ENCODE measurements at places on chromosomes 12 and 14.

DNA sequence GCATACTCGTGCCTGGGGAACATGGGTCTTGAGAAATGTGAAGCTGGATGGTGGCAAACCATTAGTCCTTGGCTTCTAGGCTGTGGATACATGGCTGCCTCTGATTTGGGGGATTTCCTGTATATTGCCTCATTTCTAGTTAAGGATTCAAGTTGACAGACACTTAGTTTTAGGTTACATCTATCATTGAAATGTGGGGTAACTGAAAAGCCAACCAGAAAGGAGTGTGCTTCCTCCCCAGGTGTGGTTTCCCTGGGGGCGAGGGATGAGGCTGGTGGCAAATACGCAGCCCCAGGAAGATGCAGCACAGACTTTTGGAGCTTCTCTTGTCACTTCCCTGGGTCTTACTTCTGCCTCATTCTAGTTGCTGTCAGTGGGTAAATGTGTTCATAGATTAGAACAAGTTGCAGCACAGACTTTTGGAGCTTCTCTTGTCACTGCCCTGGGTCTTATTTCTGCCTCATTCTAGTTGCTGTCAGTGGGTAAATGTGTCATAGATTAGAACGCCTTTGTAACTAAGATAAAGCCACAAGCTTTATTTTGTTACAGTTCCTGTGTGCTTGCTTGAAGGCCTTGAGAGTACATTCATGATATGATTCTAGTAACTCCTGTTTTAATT lies 85.1 kb downstream of the BORCS5 start:
- DNase-seq, result no peak

GRCh38 chr14:104732355-104732804 lies 8.4 kb downstream of the ADSS1 start:
- no peak for DNase-seq

DNA sequence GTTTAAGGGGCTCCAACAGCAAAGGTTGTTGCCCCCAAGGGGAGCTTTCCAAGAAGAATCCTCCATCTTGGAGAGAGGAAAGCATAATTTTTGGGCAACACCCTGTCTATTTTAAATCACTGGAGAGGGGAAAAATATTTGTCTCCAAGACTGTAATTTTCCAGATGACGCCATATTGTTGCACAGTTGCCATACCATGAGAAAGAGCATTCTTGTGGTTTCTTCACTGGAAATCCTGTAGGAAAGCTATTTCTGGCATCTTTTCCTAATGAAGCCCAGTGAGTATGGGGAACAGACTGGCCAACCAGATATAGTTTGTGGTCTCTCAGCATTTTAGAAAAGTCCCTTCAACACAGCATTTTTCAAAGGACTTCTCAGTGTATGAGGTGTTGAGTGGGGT lies 88.1 kb upstream of the MANSC4 start:
- DNase-seq, result no peak

- DNase-seq, result peak; percentile 88
Observed at GRCh38 chr12:46825591-46826414, at the start of gene SLC38A4. SLC38A4 (minus strand) TSS chr12:46825997; CDS start chr12:46793071, 32,926 bp downstream.

- DNase-seq, result no peak
Observed at GRCh38 chr12:2118061-2118460, 65.3 kb downstream of the CACNA1C start.

DNA sequence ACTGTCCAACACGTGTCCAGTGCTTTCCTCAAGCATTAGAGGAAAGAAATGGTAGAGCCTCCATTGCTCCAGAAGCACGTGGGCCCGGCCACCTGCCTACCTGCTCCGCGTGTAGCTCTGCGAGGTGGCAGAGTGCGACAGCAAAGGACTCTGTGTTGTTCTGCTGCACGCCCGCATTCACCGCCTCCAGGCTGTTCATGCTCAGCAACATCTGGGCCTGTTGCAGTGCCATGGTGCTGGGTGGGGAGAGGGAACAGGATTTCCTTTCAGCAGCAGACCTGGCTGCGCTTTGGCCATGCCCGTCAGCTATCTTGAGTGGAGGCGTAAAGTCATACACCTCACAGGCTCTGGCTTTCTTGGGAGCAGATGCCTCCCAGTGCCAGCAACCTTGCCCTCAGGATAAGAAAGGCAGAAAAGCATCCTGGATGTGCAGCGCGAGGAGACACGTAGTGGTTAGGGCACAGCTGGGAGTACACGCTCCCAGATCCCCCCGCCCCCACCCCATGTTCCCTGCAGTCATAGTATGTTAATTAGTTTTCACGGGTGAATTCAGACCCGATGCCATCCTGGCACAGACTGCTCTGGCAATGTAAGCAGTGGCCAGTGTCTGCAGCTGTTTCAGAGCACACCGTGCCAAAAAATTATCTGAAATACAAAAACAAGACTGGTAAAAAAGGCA lies 25.1 kb downstream of the ANAPC5 start:
- no peak for DNase-seq

- no peak for DNase-seq
Observed at GRCh38 chr12:40953076-40953475, 235.0 kb upstream of the PDZRN4 start.

Data from DMS53 (cell line).